Hippocampal formation (tissue), 2 donors: ENCODE measurements at places on chromosomes 2 and 18.
A peak's percentile ranks its signal among the peaks of the same experiment; 100 is the strongest.

DNA sequence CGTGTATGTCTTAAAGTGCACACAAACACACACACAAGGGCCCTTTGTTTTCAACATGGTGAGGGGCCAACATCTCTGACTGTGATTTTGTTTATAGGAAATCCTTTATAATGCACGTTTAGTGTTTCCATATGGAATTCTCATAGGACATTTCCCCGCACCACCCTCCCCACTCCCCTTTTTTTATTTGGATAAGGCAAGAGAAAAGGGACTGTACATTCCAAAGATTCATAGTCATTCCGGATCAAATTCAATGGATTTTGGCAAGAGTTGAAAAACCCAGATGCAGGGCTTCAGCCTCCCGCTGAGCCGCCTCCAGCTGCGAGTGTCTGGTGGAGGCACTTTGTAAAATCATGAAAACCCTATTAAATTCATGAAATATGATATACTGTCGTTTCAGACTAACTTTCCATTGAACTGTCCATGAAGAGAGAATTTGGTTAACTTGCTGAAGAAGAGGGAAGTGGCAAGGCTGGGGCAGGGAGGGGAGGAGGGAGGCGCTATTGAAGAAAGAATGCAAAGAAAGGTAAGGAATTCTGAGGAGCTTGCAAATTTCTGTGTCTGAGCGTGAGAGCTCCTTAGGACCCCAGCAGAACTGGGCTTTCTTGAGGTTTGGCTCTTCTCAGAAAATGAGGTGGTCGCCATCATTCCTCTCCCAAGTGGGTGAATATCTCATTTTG, 25.8 kb upstream of the SLC14A2 start:
- no peak for DNase-seq

GRCh38 chr2:207848545-207848928, 78.8 kb upstream of the FZD5 start:
- DNase-seq, result no peak

DNA sequence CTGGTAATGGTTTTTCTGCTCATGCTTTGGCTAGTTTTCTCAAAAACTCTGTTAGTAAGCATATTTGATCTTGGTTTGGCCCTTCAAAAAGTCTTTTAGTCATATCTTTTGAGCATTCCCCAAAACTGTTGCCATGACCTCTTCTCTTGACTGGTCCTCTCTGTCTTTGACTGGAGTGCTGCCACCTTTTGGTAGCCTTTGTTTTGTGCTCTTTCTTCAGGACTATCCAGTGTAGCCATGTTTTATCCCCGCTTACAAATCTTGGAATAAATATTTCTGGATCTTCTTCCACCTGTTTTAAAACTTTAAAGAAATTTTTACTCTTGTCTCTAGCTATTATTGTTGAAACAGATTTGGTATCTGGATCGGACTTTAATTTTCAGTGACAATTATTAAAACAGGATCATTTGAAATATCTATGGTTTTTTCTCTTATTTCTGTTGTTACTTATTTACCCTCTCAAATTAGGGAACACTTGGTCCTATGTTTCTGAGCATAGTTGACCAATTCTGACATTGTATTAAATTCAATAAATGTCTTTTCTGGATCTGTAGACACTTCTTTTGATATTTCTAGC, 965 bp upstream of the ELOA2 start:
- no peak for DNase-seq

GRCh38 chr18:31162825-31163435, at the start of gene DSC1:
Gene DSC1, minus strand, starts transcription at chr18:31162856. Its CDS starts 262 bp downstream, at chr18:31162594.
- no peak for DNase-seq

DNA sequence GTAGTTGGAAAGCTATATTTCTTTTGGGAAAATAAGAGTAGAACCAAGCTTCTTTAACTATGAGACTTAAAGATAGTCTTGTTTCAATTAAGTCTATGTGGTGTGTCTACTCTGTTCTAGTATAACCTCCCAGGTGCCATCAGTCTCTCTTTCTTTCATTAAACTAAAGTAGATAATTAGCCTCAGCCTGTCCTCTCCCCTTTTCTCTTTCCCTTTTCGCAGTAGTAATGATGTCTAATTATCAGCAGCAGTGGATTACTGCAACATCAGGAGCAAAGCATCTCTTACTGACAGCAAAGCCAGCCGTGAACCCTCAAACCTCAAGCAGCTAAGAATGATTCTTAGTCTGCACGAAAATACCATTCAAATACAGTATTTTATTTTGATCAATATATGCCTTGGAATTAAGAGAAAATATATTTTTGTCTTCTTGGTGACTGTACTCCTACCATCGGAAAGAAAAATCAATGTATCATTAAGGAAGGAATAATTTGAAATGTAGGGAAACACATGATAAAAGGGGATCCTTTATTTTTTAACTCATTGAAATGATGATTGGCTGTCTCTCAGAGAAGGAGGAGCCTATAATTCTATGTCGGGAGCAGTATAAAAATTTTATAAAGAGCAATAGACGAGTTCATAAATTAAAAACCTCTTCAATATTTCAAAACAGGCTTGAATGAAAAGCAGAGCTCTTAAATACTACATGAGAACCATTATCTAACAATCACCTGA, 4.5 kb downstream of the NOL4 start:
- no peak for DNase-seq

DNA sequence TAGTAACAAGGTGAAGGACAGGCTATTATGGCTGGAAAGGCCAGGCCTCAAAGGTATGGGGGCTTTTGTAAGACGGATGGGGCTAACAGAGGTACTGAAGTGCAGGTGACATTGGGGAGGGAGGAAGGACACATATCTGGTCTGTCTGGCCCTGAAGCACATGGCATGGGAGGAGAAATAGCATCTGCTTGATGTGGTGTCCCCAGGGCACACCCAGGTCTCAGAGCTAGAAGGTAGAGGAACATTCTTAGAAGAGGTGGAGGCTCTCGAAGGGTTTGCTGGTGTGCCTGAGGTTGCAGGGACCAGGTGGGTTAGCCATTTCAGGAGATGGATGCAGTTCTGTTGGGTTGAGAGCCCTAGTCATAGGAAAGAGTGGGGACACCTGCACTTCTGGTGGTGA, 9.5 kb downstream of the RALB start:
- no peak for DNase-seq

DNA sequence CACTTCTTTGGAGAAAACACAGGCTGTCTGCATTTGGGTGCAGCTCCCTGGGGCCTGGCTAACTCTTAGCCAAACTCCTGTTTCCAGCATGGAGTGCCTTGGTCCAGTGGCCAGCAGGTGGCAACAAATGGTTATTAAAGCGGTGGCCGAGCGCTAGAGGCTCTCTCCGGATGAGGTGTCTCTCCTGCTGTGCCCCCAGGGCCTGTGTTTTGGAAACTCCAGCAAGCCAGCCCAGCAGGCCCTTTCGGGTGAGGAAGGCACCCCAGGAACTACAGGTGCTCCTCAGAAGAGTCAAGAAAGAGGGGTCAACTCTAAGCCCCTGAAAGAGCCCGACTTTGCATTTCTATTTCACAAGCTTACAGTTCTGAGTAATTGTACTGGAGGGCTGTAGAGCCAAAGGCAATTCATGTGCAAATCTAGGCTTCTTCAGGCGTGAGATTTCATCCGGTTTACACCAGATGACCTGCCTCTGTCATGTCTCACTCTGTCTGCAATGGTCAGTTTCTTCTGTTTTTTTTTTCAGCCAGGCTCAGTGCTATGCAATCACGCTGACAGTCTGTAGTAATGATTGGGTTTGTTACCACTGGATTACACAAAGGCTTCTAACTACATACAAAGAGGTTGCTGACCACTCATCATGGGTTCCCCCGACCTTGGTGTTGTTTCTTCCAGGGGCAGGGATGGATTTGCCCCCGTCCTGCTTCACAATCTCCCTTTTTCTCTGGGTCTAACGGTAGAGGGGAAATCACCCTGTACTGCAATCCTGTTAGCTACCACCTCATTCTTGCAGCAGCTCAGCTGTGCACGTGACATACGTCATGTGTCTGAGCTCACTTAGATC, 7.6 kb upstream of the CHRNA1 start:
- DNase-seq, result peak; percentile 72

- DNase-seq, result peak; percentile 2
These were observed 1.9 kb upstream of the SYT4 start for GRCh38 chr18:43279015-43279744.

DNA sequence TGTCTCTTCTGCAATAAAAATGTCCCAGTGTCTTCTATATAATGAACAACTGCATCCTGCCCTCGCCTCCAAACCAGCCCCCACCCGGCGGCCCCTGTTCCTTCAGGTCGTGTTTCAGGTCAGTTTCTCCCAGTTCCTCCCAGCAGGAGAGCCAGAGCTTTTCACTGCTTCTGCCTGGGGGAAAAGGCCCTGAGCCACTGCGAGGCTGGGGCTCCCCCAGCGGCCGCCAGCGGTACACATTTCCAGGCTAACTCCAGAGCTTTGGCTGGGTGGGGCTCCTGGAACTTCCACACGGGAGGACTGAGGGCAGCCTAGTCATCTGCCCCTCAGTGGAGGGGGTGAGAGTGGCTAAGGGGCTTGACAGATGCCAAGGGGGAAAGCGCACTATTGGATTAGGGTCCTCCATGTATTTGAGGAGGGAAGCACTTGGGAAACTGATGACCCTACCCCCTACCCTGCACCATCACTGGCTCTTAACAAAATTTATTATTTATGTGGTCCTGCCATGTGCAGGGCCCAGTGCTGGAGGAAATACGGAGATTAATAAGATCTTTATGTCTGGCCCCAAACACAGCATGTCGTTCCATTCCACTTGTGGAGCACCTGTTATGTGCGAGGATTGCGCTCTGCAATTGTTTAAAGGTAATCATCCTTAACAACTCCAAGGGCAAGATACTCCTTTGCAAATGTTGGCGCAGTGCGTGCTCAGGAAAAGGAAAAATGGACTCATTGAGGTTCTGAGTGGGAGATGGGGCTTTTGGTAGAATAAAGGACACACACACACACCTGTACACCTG, 17.3 kb upstream of the CYS1 start:
- peak; percentile 34 for DNase-seq

GRCh38 chr18:13521418-13521817, 204.9 kb downstream of the FAM210A start:
- DNase-seq, result no peak

DNA sequence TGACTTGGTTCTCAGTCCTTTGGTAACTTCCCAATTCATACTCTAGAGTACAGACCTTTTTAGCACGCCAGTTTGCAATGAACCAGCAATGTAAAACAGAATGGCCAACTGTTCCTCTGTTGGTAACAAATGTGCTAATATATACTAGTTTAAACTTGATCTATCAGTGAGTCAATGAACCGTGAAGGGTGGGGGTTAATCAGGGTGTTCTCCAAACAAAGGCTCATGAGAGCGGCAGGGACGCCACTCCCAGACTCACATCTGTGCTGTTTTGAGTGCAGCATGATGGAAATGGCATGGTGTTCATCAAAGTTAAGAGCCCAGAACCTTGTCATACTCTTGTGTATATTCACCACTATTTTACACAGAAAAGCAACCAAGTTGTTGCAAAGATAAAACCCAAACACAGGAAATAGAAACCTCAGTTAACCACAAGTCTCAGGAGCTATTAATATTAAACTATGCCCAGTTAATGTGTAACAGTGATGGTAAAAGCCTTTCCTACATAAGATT, 70.3 kb downstream of the CERKL start:
- DNase-seq, result no peak

DNA sequence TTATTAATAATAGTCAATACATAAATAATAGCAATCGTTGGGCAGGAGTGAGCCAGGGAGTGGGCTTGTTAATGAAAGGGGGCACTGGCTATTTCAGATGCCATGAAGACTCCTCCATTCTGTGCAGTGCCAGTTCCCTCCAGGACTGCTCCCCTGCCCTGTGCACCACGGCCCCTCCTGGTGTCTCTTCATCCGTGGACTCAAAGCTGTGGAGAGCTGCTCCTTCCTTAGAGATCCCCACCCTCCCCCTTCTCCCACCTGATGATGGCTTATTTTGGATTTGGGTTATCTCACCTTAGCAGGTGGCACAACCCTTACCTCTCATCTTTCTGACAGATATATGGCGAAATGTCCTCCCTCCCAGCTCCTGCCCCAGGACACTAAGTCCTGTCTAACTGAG, 3.1 kb upstream of the CELF4 start:
- no peak for DNase-seq

DNA sequence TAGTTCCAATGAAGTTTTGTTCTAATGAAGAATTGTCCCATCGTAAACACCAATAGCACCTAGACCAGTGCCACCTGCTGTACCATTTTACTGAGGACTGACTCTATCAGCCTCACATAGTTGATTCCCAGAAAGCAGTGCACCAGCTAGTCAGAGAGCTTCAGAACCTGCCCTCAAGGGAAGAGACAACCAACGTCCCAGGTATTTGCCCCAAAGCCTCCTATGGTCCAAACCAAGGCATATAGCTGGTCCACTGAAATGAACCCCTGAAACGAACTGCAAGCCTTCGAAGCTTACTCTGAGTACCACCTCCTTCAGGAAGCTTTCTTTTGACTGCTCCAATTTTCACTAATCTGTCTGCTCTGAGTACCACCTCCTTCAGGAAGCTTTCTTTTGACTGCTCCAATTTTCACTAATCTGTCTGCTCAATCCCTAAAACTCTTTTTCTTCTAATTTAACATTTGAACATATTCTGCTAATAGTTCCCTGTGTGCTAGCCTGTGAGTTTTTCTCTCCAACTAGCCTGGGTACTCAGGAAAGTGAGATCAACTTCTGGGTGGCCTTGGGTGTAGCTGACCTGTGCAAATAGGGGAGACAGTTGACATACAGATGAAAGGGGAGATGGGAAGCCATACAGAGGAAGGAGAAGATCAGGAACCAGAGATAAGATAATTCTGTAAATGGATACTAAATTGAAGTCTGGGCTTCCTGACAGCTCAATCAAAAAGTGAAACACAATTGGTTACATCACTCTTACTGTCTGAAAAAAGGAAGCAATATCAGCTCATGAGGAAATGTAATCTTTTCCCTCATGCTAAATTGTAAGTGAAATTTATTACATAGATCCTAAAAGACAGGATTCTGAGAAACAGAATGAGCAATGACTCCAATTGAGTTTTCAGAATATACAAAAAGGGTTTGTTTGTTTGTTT, 33.5 kb upstream of the EML4 start:
- DNase-seq, result no peak

GRCh38 chr18:78833833-78834232, 145.8 kb upstream of the SALL3 start:
- DNase-seq, result no peak

- no peak for DNase-seq
These were observed 80.8 kb downstream of the MDH1 start for GRCh38 chr2:63669596-63669995.

GRCh38 chr2:39584283-39584965, 81.3 kb upstream of the TMEM178A start:
- DNase-seq, result no peak

- DNase-seq, result no peak
These were observed 874 bp downstream of the NDUFAF7 start for GRCh38 chr2:37232131-37232933.

DNA sequence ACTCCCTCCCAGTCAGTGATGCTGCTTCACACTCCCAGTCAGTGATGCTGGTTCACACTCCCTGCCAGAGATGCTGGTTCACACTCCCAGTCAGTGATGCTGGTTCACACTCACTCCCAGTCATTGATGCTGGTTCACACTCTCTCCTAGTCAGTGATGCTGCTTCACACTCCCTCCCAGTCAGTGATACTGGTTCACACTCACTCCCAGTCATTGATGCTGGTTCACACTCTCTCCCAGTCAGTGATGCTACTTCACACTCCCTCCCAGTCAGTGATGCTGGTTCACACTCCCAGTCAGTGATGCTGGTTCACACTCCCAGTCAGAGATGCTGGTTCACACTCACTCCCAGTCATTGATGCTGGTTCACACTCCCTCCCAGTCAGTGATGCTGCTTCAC, 34.3 kb upstream of the KCNG2 start:
- no peak for DNase-seq
